ENCODE measurements at places on chromosomes 6 and 20.

GRCh38 chr6:133288662-133289061, 47.5 kb downstream of the EYA4 start:
- DNase-seq: no peak

- no peak for DNase-seq
These were observed 138.4 kb downstream of the HTR1B start for GRCh38 chr6:77324866-77325265.

- no peak for DNase-seq
These were observed 137.6 kb upstream of the RPS6KA2 start for GRCh38 chr6:166764473-166765233.

GRCh38 chr6:104813552-104813951, 46.2 kb downstream of the HACE1 start:
- no peak for DNase-seq
